ENCODE measurements at places on chromosomes 13 and 19.

GRCh38 chr19:56137405-56137804 lies 3.7 kb upstream of the ZNF444 start:
- no peak for DNase-seq

DNA sequence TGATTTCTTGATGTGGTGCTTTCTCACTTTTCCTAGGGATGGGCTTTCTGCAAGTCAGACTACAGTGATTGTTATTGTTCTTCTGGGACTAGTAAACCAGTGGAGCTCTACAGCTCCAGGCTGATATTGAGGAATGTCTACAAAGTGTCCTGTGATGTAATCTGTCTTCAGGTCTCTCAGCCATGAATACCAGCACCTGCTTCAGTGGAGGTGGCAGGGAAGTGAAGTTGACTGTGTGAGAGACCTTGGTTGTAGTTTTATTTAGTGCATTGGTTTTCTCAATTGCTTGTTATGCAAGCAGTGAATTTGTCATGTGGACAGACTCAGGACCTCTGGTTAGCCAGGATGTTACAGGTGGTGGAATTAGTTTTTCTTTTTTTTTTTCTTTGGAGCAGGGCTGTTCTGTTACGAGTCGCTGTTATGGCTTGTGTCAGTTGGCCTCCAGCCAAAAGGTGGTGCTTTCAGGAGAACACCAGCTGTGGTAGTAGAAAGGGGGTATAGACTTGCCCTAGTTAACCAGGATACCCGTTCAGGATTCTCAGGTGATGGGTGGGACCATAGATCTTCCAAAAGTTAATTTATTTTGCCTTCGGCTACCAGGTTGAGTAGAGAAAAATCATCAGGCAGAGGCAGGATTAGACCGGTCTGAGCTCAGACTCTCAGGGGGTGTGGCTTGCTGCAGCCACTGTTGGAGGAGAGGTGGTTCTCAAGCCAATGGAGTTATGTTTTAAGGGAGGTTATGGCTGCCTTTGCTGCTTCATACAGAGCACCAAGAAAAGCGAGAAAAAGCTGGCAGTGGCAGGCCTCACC lies 11.9 kb upstream of the ZNF675 start:
- DNase-seq = no peak

DNA sequence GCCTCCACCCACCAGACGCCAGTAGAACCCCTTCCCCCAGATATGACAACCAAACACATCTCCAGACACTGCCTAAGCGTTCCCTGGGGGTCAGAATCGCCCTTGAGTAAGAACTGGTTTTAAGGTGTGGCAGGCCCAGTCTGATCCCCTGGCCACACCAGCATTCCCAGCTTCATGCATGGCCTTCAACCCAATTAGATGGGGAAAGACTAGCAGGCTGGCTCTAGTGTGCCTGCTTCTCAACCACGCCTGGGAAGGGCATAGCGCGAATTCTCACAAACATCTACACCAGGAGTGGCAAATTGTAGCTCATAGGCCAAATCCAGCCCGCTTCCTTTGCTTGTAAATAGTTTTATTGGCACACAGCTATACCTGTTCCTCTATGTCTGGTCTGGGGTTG lies 13.6 kb downstream of the HAUS8 start:
- DNase-seq = no peak

GRCh38 chr19:34711890-34712289 lies 22.2 kb upstream of the ZNF181 start:
- no peak for DNase-seq

GRCh38 chr13:21344662-21345176 lies 114.4 kb downstream of the ZDHHC20 start:
- DNase-seq = peak; percentile 44

DNA sequence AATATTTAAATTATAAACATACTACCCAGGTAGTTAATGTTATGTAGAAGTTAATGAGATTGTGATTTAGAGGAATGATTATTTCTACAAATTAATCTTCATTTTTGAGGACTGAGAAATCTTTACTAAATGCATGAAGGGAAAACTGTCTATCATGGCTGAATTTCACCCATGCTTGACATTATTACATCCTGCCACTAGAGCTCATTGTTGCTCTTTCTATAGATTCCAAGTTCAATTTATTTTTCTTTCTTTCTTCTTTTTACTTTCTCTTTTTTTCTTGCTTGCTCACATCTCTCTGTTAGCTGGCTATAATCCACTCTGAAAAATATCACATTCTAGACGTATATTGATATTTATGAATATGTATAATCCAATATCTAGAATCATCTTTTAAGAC lies 505.0 kb upstream of the KLHL1 start:
- DNase-seq = no peak

GRCh38 chr13:76329866-76330580 lies 556.2 kb downstream of the KCTD12 start:
- no peak for DNase-seq

DNA sequence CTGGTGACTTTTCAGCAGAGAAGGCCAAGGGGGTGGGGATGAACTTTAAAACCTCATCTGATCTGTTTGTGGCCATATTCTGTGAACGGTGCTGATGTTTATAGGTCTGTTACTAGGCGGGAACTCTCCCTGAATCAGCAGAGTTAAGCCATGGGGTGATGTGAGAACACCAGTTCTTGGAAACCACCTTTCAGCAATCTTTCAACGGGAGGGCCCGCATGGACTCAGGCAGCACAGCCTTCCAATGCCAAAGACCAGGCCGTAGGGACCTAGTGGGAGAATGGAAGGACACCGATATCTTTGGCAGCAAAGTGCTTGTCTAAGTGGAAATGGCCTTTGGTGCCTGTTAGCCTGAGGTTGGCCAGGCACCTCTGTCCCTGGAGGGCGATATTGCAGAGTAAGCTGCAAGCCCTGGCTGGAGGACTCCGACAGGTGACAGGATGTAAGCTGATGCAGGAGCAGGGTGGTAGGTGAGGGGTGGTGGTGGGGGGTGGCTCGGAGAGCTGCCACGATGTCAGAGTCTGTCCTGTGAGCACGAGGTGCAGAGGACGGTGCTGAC lies 57.0 kb downstream of the ERCC5 start:
- DNase-seq = no peak

All from suppressor macrophage (primary cell).